Globus pallidus (tissue), 1 donor: ENCODE measurements at places on chromosomes 7 and 10.

- DNase-seq: no peak
Observed at GRCh38 chr10:96685306-96685705, 35.0 kb downstream of the PIK3AP1 start.

DNA sequence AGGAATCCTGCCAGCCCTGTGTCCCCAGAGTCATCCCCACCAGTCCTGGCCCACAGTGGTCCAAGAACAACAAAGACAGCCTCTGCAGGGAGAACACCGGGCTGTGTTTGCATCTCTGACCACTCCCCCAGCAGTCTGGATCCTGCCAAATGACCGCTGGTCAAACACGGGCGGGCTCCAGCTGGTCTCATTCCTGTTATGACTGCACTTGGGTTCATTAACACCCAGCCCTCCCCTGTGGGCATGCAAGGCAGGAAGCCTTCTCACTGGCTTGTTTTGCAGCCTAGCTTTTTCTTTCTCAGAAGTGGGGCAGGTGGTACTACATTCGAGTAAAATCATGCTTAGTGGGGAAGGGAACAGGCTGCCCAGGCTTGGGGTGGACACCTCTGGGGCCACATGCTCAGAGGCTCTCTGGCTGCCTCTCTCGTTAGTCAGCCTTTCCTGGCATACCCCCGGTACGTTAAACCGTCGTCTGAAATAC is 190.0 kb downstream of the PLXNA4 start:
- peak; percentile 57 for DNase-seq

GRCh38 chr7:111527545-111527944 is 34.7 kb downstream of the IMMP2L start:
- DNase-seq: no peak

DNA sequence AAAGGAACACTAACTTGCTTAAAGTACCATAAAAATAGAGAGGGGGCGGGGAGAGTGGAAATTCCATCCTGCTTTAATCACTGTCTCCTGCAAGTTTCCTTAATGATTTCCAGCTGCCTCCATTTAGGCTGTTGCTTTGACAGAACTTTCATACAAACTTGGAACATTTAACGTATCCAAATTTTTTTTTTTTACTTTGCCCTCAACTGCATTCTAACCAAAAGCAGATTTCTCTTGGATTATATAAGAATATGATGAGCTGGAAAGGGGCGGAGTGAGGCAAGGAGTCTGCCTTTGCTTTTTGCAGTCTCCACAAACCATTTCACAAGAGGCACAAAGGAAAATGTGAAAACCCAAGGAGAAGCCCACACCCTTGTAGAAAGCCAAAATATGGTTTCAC is 46.6 kb upstream of the COL1A2 start:
- DNase-seq: no peak

DNA sequence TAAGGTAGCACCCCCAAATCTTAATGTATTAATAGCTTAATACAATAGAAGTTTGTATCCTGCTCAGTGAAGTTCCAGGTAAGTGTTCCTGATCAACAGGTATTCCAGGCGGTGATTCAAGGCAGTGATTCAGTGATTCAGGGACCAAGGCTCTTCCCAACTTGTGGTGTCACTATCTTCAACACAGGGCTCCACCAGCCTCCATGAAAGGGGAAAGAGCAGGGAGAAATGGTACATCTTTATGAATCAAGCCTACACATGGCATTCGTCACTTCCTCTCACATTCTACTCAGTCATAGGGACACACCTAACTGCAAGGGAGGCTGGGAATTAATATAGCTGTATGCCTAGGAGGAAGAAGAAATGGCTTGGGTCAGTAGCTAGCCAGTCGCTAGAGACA is 5.1 kb downstream of the GOLGA7B start:
- DNase-seq: no peak

DNA sequence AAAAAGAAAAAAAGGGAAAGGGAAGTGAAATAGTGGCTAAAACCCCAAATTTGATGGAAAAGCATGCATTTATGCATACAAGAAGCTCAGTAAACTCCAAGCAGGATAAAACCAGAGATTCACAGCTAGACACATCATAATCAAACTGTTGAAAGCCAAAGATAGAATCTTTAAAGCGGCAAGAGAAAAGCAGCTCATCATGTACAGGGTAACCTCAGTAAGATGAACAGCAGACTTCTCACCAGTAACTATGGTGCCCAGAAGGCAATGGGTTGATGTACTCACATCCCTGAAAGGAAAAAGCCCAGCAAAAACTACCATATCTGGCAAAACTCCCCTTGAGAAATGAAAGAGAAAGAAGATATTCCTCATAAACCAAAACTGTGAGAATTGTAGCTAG is 60.4 kb downstream of the TPST1 start:
- DNase-seq: no peak

DNA sequence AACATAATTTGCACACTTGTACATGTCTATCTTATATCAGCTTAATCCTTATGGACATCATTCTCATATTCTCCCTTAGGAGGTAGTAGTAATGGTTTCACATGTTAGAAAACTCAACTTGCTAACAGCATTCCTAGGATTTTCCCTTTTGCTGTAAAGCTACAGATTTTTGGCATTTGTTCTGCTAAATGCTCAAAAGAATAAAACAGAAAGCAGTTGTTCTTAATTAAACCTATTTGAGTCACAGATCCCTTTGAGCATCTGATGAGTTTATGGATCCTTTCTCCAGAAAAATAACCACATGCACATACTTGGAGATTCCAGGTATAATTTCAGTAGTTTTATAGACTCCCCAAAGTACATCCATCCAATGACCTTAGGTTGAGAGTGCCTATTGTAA is 122.9 kb upstream of the BET1 start:
- DNase-seq: no peak

DNA sequence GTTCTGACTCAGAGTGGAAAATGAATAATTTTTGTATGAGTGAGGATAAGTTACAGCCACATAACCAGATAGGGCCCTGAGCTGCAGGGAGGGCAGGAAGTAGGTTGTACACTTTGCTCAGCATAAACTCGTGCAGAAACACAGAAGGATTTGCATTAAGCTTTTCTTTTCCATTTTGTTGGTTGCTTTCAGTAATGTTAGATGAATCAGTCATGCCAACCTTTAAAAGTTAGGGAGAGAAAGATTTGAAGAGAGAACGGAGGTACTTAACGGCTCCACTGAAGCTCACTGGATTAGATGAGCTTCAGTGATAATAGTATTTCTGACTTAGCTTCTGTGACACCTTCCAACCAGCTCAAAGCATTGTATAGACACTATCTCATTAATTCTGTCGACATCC is 348.1 kb downstream of the GATA3 start:
- no peak for DNase-seq

GRCh38 chr10:89351412-89351779 is 23.6 kb downstream of the IFIT3 start:
- DNase-seq: no peak

GRCh38 chr10:76403912-76404311 is 972.5 kb downstream of the LRMDA start:
- no peak for DNase-seq

GRCh38 chr7:134701272-134701671 is 54.6 kb downstream of the BPGM start:
- peak; percentile 38 for DNase-seq

DNA sequence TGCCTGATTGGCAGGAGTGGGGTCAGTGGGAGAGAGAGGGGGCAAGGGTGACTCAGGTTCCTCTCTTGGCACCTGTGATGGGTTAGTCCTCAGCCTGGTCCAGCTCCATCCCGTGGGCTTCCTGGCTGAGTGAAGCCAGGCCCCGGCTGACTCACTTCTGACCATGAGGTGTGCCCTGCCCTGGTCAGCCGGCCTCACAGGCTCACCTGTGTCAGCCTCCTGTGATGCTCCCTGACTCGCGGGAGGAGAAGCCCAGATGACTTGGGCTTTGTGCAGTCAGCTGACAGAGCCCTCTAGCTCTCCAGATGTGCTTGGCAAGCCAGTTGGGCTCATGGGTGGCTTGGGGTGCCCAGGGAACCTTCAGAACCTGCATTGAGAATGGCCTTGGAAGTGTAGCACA is 16.0 kb upstream of the PPIF start:
- DNase-seq: no peak

- peak; percentile 9 for DNase-seq
Observed at GRCh38 chr7:105906695-105907094, 30.3 kb upstream of the ATXN7L1 start.

GRCh38 chr7:133784486-133785001 is 342.6 kb upstream of the LRGUK start:
- DNase-seq: no peak

GRCh38 chr7:47539398-47540052 is 42.4 kb downstream of the TNS3 start:
- no peak for DNase-seq
